Psoas muscle (tissue), 8 donors: ENCODE measurements at places on chromosomes 4 and X. TPM values are rescaled to one million over a fixed set of nuclear protein-coding genes. Genes with fewer than 3 reads are reported as not detected.

DNA sequence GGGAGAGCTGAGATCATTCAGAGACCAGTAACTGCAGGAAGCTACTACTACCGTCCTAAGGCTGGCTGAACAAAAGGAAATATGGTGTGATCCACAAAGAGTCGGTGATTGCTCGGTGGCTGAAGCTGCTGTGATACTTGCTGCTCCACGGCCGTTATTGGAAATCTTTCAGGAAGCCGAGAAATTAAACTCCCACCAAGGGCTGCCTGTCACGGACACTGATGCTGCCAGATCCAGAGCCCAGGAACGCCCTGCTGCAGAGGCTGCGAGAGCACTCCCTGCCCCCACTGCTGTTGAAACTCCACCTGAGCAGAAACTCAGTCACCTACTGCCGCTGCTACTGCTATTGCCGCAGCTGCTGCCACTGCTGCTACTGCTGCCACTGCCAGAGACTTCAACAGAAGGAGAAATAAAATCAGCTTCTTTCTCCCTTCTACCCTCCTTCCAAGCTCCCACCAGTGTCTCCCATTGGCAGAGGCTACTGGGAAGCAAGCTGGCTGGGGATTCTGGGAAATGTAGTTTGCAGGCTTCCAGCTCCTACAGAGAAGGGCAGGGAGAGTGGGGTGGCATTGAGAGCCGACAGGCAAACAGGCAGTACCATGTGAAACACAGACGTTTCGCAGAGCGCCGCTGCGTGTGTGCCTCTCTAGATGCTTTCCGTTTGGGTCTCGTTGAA lies 126.0 kb upstream of the ENPP6 start:
- no peaks in the 10 kb centered on the region for H3K36me3 ChIP-seq
- H3K4me3 ChIP-seq: peak overlapping the region; percentile 68
- H3K27me3 ChIP-seq: no peaks in the 10 kb centered on the region
- peaks cover 46% of the 10 kb centered on the region for H3K4me1 ChIP-seq
- peak; percentile 62 for DNase-seq
- H3K27ac ChIP-seq: peak overlapping the region; percentile 94

The MTCP1 gene
- total RNA-seq: 15.6 TPM

The TCEAL3 gene
- 6.6 TPM for total RNA-seq

- H3K4me1 ChIP-seq: no peaks in the 10 kb centered on the region
- no peaks in the 10 kb centered on the region for H3K36me3 ChIP-seq
- DNase-seq: no peak
- no peak overlapping the region for H3K4me3 ChIP-seq
- no peaks in the 10 kb centered on the region for H3K27me3 ChIP-seq
These were observed 8.5 kb upstream of the ARMCX2 start for GRCh38 chrX:101668143-101668542.

DNA sequence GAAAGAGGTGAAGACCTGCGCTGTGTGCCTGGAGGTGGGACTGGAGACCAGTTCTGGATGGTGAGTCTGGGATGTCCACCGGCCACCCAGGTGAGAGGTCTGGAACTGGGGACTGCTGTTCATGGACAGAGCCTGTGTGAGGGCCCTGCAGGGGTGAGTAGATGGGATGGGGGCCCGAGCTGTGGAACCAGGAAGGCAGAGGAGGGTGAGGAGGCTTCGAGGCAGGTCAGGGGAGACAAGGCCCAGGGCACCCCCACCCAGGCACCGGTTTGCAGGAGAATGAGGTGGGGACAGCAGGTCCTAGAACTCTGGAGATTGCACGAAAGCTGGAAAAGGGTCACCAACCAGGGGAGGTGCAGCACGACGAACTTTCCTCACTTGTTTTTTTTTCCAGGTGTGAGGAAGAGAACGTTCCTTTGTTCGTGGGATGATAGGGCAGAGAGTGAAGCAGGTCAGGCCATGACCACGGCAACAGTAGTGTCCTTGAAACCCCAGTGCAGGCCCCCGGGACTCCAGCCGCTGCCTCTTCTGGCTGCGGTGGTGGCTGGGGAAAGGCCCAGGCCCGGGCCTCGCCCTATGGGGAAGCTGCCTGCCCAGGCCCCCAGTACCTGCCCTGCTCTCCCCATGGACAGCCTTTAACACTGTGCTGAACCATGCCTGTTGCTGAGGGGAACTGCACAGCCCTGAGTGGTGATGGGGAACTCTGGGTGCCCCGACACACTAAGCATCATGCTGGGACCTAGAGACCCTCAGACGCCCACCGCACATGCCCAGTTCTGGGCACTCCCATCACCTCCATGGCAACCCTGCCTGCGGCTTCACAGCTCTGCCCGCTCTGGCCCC lies 22.9 kb downstream of the TNIP2 start:
- peaks cover 44% of the 10 kb centered on the region for H3K36me3 ChIP-seq
- H3K27ac ChIP-seq: no peak overlapping the region

DNA sequence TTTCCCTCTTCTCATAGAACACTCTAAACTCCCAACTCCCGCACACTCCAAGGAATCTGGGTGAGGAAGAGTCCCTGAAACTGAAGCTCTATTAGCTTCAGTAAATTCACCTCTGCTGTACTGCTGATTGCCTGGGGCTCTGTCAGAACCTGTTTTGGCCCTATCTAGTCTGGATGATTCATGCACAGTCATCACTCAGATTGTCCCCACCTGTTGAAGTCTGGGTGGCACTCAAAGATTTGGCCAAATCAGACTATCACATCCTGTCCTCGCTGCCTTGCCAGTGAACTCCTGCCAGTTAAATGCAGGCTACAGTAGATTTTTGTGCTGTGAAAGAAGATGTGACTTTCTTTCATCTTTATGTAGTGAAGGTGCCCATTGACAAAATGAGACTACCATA lies 63.5 kb upstream of the EMCN start:
- no peak overlapping the region for H3K4me3 ChIP-seq
- H3K36me3 ChIP-seq: no peaks in the 10 kb centered on the region
- H3K4me1 ChIP-seq: peaks cover 8% of the 10 kb centered on the region
- DNase-seq: peak; percentile 20

GRCh38 chr4:137345597-137345996 lies 186.7 kb downstream of the PCDH18 start:
- DNase-seq: no peak
- H3K36me3 ChIP-seq: no peaks in the 10 kb centered on the region
- no peak overlapping the region for H3K27ac ChIP-seq
- H3K4me3 ChIP-seq: no peak overlapping the region
- no peaks in the 10 kb centered on the region for H3K4me1 ChIP-seq
- no peaks in the 10 kb centered on the region for H3K27me3 ChIP-seq

The ARX gene
- total RNA-seq: 2.7 TPM

DNA sequence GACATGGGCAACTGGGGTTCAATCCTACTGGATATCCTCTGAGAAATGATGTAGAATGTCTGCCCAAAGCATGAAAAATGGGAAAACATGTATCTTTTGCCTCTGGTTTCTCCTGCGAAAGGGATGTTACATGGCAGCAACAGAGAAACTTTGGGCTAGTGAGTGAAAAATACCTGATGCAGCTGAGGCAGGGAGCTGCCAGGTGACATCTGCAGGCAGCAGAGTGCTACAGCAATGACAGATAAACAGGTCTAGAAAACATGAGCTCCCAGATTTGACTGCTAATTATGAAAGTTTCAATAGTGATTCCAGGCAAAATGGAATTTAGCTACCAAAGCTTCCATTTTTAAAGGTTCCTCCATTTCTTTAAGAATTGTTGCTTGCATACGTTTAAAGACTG lies 4.8 kb upstream of the CXCL1 start:
- no peak overlapping the region for H3K27ac ChIP-seq
- no peaks in the 10 kb centered on the region for H3K4me1 ChIP-seq
- no peaks in the 10 kb centered on the region for H3K36me3 ChIP-seq
- no peak overlapping the region for H3K4me3 ChIP-seq
- H3K27me3 ChIP-seq: peaks cover 5% of the 10 kb centered on the region
- no peak for DNase-seq

DNA sequence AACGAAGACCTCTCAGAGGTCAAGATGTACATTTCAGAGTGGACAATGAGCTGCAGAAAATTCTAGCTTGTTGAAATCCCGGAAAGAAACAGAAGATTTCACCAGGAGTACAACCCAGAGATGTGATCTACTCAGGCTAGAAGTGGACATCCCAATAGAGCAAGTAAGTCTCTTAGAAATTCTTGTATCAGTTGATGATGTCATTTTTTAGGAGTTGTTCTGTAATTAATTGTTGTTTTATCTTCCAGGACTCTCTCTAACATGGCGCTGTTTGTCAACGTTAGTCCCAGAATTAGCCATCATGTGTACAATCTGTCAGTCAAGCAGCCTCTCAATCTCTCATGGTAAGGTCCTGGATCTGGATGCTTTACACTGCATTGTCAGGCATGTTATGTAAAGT lies 174.4 kb downstream of the GRIA3 start:
- no peaks in the 10 kb centered on the region for H3K27me3 ChIP-seq
- H3K4me3 ChIP-seq: no peak overlapping the region
- no peak for DNase-seq
- no peak overlapping the region for H3K27ac ChIP-seq
- no peaks in the 10 kb centered on the region for H3K36me3 ChIP-seq

DNA sequence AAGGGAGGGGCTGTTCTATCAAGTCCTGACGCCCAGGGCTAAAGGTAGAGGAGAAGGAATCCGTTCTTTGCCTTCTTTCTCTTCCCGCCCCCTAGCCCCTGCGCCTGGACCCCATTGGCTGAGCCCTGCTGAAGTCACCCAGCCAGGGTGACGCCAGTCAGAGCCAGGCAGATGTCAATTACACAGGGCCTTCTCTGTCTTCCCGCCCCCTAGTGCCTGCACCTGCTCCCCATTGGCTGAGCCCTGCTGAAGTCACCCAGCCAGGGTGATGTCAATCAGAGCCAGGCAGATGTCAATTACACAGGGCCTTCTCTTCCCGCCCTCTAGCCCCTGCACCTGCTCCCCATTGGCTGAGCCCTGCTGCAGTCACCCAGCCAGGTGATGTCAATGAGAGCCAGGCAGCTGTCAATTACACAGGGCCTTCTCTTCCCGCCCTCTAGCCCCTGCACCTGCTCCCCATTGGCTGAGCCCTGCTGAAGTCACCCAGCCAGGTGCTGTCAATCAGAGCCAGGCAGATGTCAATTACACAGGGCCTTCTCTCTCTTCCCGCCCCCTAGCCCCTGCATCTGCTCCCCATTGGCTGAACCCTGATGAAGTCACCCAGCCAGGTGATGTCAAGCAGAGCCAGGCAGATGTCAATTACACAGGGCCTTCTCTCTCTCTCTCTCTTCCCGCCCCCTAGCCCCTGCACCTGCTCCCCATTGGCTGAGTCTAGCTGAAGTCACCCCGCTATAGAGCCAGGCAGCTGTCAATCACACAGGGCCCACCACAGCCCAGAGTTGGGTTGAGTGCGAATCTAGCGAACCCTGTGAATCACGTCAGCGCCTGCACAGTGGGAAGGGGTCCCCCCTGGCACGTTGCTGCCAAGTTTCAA lies 46.4 kb downstream of the ASMT start:
- H3K36me3 ChIP-seq: no peaks in the 10 kb centered on the region
- no peak overlapping the region for H3K4me3 ChIP-seq
- H3K4me1 ChIP-seq: no peaks in the 10 kb centered on the region
- H3K27ac ChIP-seq: no peak overlapping the region
- peak; percentile 72 for DNase-seq

The PPP2R3B gene
- total RNA-seq: 111 TPM

DNA sequence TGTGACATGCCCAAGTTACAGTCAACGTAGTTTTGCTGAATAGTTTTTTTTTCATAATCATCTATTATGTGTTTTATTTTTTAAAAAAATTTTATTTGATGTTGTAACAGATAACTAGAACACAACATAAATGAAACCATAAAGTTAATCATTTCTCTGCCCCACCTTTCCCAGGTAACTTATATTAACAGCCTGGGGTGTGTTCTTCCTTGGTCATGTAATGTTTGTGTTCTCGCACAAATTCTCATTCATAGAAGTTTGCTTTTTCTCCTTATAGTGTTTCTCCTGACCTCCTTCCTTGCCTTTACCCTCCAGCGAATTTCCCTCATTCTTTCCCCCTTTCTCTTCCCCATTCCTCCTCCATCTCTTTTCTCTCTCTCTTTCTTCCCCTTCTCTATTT lies 214.8 kb downstream of the SOWAHB start:
- H3K27me3 ChIP-seq: no peaks in the 10 kb centered on the region
- DNase-seq: no peak
- H3K27ac ChIP-seq: no peak overlapping the region
- H3K4me3 ChIP-seq: no peak overlapping the region
- H3K36me3 ChIP-seq: no peaks in the 10 kb centered on the region
- H3K4me1 ChIP-seq: no peaks in the 10 kb centered on the region

DNA sequence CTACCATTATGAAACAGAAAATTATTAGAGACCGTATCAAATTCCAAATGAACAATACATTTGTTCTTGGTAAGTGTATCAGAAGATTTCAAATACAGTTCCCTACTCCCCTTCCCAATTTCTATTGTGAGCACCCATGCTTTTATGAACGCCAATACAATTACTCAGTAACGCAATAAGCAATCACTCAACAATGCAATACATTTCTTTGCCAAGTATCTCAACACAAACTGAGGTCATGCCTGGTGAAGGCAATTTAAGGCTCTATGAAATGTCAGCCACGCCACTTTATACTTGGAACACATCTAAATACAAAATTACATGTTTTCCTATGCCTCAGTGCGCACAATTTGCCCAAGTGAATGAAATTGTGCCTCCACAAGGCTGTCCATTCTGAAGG lies 712 bp downstream of the PNPLA4 start:
- H3K27ac ChIP-seq: peak overlapping the region; percentile 77
- peak overlapping the region; percentile 68 for H3K4me3 ChIP-seq
- peaks cover 6% of the 10 kb centered on the region for H3K36me3 ChIP-seq
- DNase-seq: no peak

- H3K36me3 ChIP-seq: peaks cover 23% of the 10 kb centered on the region
- DNase-seq: no peak
These were observed 9.9 kb downstream of the ASMTL start for GRCh38 chrX:1442724-1443367.

- no peaks in the 10 kb centered on the region for H3K4me1 ChIP-seq
- H3K36me3 ChIP-seq: no peaks in the 10 kb centered on the region
- DNase-seq: no peak
- H3K27me3 ChIP-seq: peaks cover 9% of the 10 kb centered on the region
These were observed 631.5 kb downstream of the RAB28 start for GRCh38 chr4:12852338-12853307.

The PPP1R2C gene
- total RNA-seq: not detected

GRCh38 chr4:16783119-16783518 lies 115.3 kb downstream of the LDB2 start:
- no peaks in the 10 kb centered on the region for H3K27me3 ChIP-seq
- DNase-seq: no peak
- H3K4me1 ChIP-seq: no peaks in the 10 kb centered on the region
- H3K36me3 ChIP-seq: no peaks in the 10 kb centered on the region
- no peak overlapping the region for H3K27ac ChIP-seq

DNA sequence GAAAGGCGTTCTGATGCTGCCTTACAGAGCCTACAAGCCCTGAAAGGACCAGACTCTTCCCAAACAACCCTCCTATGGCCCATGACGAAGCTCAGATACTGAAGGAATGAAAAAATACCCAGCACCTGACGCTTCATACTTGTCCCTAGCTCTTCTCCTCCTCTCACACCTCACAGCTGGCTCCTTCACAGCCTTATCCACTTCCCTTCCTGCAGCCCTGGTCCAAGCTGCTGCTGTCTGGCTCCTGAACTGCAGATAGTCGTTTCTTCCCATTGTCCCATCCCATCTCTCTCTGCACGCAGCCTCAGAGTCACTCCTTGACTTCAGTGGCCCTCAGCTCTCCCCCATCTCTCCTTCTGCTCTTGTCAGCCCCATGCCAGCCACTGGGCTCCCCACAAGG lies 56.6 kb downstream of the FAM193A start:
- H3K27ac ChIP-seq: peak overlapping the region; percentile 27
- no peak overlapping the region for H3K4me3 ChIP-seq
- H3K27me3 ChIP-seq: no peaks in the 10 kb centered on the region

The PNMA5 gene
- total RNA-seq: not detected
